ENCODE measurements at places on chromosomes 13 and 19. TPM values are rescaled to one million over a fixed set of nuclear protein-coding genes. Genes with fewer than 3 reads are reported as not detected.

TRIM28 gene
- total RNA-seq, result 209 TPM

DNA sequence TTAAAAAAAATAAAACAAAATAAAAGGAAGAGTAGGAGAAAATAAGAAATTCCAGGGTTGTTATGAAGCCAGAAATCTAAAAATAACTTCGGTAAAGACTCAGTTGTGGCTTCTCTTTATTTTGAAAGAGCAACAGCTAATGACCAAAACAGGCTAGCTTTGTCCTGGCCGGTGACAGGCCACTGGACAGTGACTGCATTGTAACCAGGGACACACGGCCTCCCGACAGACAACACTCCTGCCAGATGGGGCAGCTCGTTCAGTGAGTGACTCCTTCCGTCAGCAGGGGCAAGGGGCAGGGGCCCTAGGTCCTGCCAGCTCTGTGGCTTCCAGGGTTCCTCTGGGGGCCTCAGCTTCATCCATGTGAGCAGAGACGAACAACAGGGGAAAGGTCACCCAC is 173.4 kb downstream of the KATNAL1 start:
- no peak overlapping the region for H3K4me3 ChIP-seq
- H3K27ac ChIP-seq, result no peak overlapping the region
- peaks cover 7% of the 10 kb centered on the region for H3K4me1 ChIP-seq
- H3K36me3 ChIP-seq, result no peaks in the 10 kb centered on the region

GRCh38 chr13:107202371-107203023 is 634.6 kb upstream of the ARGLU1 start:
- no peaks in the 10 kb centered on the region for H3K4me1 ChIP-seq
- no peaks in the 10 kb centered on the region for H3K36me3 ChIP-seq
- DNase-seq, result no peak
- H3K4me3 ChIP-seq, result no peak overlapping the region
- H3K27me3 ChIP-seq, result peaks cover 3% of the 10 kb centered on the region
- no peak overlapping the region for H3K27ac ChIP-seq

DNA sequence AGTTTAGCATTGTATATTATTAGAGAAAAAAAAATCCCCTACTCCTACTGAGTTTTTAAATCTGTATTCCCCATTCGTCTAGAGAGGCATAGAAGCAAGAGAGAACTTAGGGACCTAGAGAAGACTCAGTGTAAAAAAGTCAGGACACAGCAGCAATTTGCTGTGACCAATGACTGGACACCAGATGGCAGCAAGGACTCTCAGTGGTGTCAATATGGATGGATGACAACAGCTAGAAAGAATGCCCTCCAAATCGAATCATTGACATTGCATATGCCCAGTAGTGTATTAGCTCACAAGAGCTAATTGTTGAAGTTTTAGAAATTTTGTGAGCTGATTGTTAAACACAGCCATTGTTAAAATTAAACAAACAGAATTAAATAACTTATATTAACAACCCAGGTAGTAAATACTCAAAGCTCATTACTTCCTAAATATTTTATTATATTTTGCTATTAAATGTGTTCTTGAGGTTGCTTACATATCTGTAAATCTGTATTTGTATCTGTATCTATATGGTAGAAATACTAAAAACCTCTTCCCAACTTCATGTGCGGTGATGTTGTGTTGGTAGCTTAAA is 43.9 kb downstream of the SIAH3 start:
- no peaks in the 10 kb centered on the region for H3K4me1 ChIP-seq
- no peak overlapping the region for H3K27ac ChIP-seq
- no peaks in the 10 kb centered on the region for H3K27me3 ChIP-seq
- no peak for DNase-seq

KLF12 gene
- total RNA-seq, result 5.9 TPM

KLC3 gene
- total RNA-seq, result not detected

GRCh38 chr13:39506559-39507390 is 96.2 kb downstream of the LHFPL6 start:
- H3K4me3 ChIP-seq, result no peak overlapping the region
- no peaks in the 10 kb centered on the region for H3K36me3 ChIP-seq
- no peak for DNase-seq
- no peaks in the 10 kb centered on the region for H3K4me1 ChIP-seq
